Activated T-helper 1 cell treated with anti-CD3 and anti-CD28 coated beads, Interleukin-12 subunit alpha, Interleukin-12 subunit beta, Interleukin-2, Interleukin-4 antibody, amounts not matched to agents 30 ng/mL and 10 ng/mL and 1 ng/mL, durations not matched to agents 14 hours and 24 hours and 36 hours (primary cell): ENCODE measurements at places on chromosomes 7 and 10. TPM values are rescaled to one million over a fixed set of nuclear protein-coding genes. Genes with fewer than 3 reads are reported as not detected.
A peak's percentile ranks its signal among the peaks of the same experiment; 100 is the strongest.

Gene WDR11
- total RNA-seq, result 53.0 and 53.1 TPM in 2 replicates

- no peak for DNase-seq
- H3K4me3 ChIP-seq, result no peak overlapping the region
Observed at GRCh38 chr7:139660317-139661042, 117.3 kb downstream of the HIPK2 start.

GRCh38 chr10:114680543-114681117, 22.6 kb upstream of the ABLIM1 start:
- no peak overlapping the region for H3K27ac ChIP-seq
- no peak for DNase-seq
- H3K36me3 ChIP-seq, result no peaks in the 10 kb centered on the region
- no peak overlapping the region for H3K4me3 ChIP-seq
- H3K4me1 ChIP-seq, result no peaks in the 10 kb centered on the region

Gene PGAM2
- total RNA-seq, result 0.42 and 0.78 TPM in 2 replicates

Gene TRDMT1
- total RNA-seq, result 3.3 and 4.2 TPM in 2 replicates

- no peaks in the 10 kb centered on the region for H3K4me1 ChIP-seq
- H3K27me3 ChIP-seq, result peaks cover 8% of the 10 kb centered on the region
- H3K4me3 ChIP-seq, result no peak overlapping the region
- no peak overlapping the region for H3K27ac ChIP-seq
- peaks cover 1% of the 10 kb centered on the region for H3K36me3 ChIP-seq
- no peak for DNase-seq
Observed at GRCh38 chr7:135910393-135911036, 66.6 kb downstream of the MTPN start.

- no peak for DNase-seq
- no peak overlapping the region for H3K4me3 ChIP-seq
- no peaks in the 10 kb centered on the region for H3K36me3 ChIP-seq
- no peak overlapping the region for H3K27ac ChIP-seq
- peaks cover 17% of the 10 kb centered on the region for H3K27me3 ChIP-seq
- H3K4me1 ChIP-seq, result no peaks in the 10 kb centered on the region
Observed at GRCh38 chr10:114246679-114247305, 7.7 kb downstream of the VWA2 start.

GRCh38 chr7:28329661-28330363, 82.5 kb upstream of the CREB5 start:
- peak overlapping the region; percentile 48 for H3K4me3 ChIP-seq
- peaks cover 28% of the 10 kb centered on the region for H3K4me1 ChIP-seq
- DNase-seq, result peak; percentile 6
- H3K27ac ChIP-seq, result no peak overlapping the region
- H3K36me3 ChIP-seq, result no peaks in the 10 kb centered on the region
- H3K27me3 ChIP-seq, result no peaks in the 10 kb centered on the region

DNA sequence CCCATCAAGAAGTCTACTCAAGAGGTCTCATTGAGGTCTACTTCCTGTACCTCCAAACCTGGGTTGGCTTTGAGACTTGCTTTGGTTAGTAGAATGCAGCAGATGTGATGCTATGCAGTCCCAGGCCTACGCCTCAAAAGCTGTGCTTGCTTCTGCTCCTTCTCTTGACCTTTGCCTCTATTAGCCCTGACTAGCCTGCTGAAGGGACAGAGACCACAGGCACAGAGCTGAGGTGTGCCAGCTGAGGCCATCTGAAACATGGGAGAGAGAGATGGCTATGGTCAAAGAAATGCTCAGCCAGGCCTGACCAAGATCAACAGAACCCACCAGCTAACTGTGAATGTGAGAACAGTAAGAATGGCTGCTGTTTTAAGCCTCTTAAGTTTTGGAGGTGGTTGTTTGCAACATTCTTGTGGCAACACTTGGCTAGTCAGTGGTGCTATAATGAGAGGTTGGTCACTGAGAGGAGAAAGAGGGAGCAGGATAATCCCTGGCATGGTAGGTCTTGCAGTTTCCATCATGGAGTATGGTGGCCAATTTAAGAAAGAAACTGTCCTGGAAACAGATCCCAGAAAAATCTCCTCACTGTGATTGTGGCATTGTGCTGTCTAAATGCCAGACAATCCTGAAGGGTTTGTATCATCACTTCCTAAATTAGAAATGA, 176.1 kb upstream of the PHYHIPL start:
- no peaks in the 10 kb centered on the region for H3K36me3 ChIP-seq
- no peaks in the 10 kb centered on the region for H3K27me3 ChIP-seq
- no peak for DNase-seq
- no peaks in the 10 kb centered on the region for H3K4me1 ChIP-seq

Gene ADRB1
- not detected in 2 replicates for total RNA-seq

Gene AGK
- 174 and 179 TPM in 2 replicates for total RNA-seq

DNA sequence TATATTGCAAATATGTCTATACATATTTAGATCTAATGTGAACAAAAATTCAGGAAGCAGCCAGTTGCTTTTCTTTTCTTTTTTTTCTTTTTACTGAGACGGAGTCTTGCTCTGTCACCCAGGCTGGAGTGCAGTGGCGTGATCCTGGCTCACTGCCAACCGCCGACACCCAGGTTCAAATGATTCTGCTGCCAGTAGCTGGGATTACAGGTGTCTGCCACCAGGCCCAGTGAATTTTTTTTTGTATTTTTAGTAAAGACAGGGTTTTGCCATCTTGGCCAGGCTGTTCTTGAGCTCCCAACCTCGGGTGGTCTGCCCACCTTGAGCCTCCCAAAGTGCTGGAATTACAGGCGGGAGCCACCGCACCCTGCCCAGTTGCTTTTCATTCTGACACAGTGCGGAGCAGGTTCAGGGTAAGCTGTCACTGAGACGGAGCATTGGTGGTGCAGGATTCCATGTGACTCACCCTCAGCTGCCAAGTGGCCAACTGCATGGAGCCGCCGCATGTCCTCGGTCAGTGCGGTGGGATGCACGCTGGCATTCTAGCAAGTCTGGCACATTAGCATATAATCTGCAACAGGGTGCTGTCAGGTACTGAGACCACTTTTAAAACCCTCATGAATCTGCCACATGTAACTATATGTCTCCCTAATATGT, 362.7 kb downstream of the DNAJB6 start:
- H3K36me3 ChIP-seq, result no peaks in the 10 kb centered on the region
- no peak overlapping the region for H3K4me3 ChIP-seq
- no peaks in the 10 kb centered on the region for H3K4me1 ChIP-seq
- no peak overlapping the region for H3K27ac ChIP-seq

DNA sequence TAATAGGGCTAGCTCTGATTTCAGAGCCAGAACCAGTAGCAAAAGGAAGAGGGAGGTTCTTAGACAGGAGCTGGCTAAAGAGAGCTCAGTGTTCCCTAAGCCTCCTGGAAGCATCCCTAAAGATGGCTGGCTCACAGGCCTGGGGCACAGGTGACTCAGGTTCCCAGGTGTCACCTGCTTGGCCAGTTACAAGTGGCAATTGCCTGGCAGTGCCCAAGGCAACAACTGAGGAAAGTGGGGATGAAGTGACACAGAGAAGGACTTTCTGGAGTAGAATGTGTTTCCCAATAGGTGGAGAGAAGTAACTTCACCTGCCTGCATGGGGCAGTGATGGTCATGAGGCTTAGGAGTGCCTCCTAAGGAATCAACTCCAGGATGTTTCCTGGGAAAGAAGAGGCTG, 66.5 kb upstream of the EEPD1 start:
- H3K4me1 ChIP-seq, result no peaks in the 10 kb centered on the region
- no peak for DNase-seq
- H3K4me3 ChIP-seq, result no peak overlapping the region
- H3K27me3 ChIP-seq, result peaks cover 5% of the 10 kb centered on the region

Gene MYL10
- not detected in 2 replicates for total RNA-seq

DNA sequence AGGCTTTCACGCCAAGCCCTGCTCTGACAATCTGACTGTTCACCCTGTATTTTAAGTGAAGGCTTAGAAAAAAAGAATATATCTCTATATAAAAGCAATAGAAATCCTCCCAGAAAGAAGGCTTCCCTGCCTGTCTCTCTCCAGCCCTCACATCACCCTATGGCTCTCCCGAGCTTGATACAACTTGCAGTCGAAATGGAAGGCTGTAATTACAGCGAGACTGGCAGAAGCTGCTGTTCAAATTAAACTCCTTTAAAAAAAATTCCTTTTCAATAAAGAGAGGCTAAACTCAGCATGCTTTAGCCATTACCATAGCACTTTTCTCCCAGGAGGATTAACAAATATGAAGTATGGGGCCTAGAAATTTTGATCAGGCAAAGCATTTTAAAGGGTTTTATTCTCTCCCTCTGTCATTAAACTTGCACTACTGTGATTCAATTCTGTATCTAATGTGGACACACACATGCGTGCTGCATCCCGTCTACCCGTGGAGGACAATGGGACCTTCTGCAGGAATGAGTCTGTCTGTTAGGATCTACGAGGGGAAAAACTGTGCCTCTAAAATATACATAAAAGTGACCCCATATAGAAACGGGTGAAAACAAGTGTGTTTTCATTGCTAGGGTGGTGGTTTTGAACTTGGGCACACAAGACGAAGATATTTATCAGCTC, 223.8 kb downstream of the USP6NL start:
- no peaks in the 10 kb centered on the region for H3K4me1 ChIP-seq
- peaks cover 7% of the 10 kb centered on the region for H3K27me3 ChIP-seq
- no peak overlapping the region for H3K4me3 ChIP-seq
- DNase-seq, result no peak

DNA sequence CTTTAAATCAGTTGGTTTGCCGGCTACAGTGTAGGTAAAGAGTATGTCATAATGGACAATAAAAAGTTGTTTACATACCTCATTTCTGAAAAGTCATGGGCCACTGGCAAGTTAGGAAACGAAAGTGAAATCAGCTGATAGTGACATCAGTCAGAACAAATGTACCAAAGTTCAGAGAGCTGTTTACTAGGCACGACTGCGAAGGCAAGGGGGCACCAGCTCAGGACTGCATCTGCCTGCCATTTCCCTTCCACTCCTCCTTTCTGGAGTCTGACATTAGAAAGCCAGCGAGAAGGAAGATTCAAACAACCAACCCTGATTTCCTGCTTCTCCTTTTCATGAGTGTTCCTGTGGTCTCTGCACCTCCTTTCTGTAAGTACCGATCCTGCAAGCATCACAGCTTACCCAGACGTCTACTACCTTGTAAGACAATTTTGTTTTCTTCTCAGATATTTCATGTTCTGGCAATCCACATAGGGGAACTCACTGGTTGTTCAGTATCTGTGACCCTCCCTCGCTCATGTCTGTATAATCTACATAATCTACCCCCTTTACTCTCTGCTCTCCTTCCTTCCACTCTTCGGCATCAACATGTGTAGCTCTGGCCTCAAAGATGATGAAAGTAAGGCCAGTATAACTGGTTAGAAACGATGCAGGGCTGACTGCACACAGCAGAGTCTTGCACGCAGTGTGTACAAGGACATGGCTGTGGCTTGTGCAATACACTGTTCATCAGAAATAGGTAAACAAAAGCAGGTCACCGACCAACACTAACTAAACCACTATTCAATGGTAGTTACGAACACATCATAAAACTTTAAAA, at the start of gene TMEM140:
TSS of gene TMEM140 (plus strand) at position 174 of the 823 bp plus-strand sequence. CDS start 16,370 bp downstream, outside the sequence.
- H3K4me1 ChIP-seq, result peaks cover 60% of the 10 kb centered on the region
- peaks cover 21% of the 10 kb centered on the region for H3K36me3 ChIP-seq
- no peaks in the 10 kb centered on the region for H3K27me3 ChIP-seq
- H3K4me3 ChIP-seq, result peak within 1 kb of the TSS; percentile 88

GRCh38 chr10:13758312-13758711, 171.5 kb downstream of the PRPF18 start:
- H3K4me1 ChIP-seq, result peaks cover 5% of the 10 kb centered on the region
- H3K27me3 ChIP-seq, result peaks cover 4% of the 10 kb centered on the region
- H3K4me3 ChIP-seq, result no peak overlapping the region
- H3K36me3 ChIP-seq, result no peaks in the 10 kb centered on the region
- H3K27ac ChIP-seq, result no peak overlapping the region

DNA sequence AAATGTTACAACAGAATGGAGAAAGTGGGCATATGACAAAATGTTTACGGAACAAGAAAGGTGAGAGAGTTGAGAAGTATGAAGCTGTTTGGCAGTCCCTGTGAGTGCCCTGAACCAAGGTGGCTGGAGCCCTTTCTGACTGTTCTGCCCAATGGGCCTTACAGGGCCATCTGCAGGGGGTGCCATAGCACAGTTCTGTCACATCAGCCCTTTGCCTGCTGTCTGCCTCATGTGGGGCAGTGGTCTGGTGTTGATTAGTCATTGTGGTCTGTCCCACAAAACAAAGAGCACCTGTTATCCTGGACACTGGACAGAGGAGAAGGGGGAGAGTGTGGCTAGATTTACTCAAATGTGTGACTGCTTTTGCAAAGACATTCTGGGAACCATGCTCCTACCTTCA, 51.5 kb upstream of the OSBPL3 start:
- H3K27ac ChIP-seq, result no peak overlapping the region
- peaks cover 40% of the 10 kb centered on the region for H3K4me1 ChIP-seq

GRCh38 chr10:120420421-120420820, 36.6 kb upstream of the PLPP4 start:
- H3K36me3 ChIP-seq, result no peaks in the 10 kb centered on the region
- no peak overlapping the region for H3K27ac ChIP-seq
- H3K4me1 ChIP-seq, result no peaks in the 10 kb centered on the region
- no peak for DNase-seq
- H3K27me3 ChIP-seq, result no peaks in the 10 kb centered on the region

GRCh38 chr10:84606428-84606827, 278.0 kb downstream of the CCSER2 start:
- no peak overlapping the region for H3K4me3 ChIP-seq
- H3K36me3 ChIP-seq, result no peaks in the 10 kb centered on the region
- no peak for DNase-seq
- H3K27me3 ChIP-seq, result peaks cover 4% of the 10 kb centered on the region
- peaks cover 7% of the 10 kb centered on the region for H3K4me1 ChIP-seq
- H3K27ac ChIP-seq, result no peak overlapping the region

DNA sequence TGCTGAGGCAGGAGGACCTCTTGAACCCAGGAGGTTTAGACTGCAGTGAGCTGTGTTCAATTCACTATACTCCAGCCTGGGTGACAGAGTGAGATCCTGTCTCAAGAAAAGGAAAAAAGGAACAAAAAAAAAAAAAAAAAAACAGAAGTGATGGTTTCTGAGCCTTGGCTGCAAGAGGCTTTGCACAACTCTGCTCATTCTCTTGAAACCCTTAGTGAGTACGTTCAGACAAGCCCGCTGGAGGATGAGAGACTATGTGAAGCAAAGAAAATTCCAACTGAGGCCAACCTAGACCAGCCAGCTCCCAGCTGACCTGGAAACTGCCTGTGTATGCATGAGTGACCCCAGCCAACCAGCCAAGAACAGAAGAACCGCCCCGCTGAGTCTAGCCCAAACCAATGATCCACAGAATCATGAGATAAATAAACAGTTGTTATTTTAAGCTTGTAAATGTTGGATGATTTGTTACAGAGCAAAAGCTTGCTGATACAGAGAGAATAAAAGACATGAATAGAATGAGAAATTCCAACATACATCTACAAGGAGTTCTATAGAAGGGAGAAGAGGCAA, 50.6 kb upstream of the FZD9 start:
- H3K36me3 ChIP-seq, result no peaks in the 10 kb centered on the region
- H3K4me3 ChIP-seq, result no peak overlapping the region
- no peak for DNase-seq
- no peak overlapping the region for H3K27ac ChIP-seq
- H3K27me3 ChIP-seq, result peaks cover 15% of the 10 kb centered on the region

Gene GLI3
- total RNA-seq, result not detected in 2 replicates

GRCh38 chr7:15567652-15568051, 5.8 kb upstream of the AGMO start:
- no peak for DNase-seq
- H3K4me3 ChIP-seq, result no peak overlapping the region
- H3K27ac ChIP-seq, result no peak overlapping the region
